ENCODE measurements at places on chromosomes 5 and 9.

DNA sequence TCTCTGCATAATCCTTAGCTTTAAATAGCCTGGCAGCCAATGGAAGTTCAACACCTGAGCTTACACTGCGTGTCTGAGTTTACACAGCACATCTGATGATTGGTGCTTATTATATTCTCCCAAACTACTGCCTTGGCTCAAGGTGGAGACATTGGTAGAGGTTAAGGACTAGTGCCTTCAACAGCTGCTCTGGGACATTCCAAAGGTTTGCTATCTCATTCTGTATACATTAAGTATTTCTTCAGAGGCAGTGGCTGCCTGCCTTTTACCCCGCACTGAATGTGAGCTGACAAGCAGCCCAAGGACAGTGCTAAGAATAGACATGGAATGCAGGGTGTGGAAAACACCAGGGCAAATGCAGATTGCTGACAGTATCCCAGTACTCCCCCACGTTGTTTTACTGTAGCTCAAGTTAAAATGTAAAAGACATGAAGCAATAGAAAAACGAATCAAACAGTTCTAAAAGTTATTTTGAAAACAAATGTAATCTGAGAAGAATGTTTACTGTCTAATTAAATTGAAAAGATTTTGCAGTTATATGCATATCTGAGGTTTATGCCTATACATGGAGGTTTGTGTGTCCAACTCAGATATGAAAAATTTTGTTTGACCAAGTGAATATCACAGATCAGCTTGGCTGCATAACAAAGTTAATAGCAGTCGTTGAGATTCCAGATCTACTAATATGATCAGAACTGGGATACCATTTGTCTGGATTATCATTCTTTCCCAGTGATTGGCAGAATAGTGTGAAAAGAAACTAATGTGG, 1.8 kb downstream of the HSPB3 start:
- DNase-seq: no peak

GRCh38 chr9:109624896-109625295, 126.8 kb upstream of the PTPN3 start:
- no peak for DNase-seq

GRCh38 chr5:8924054-8924793, 621.7 kb downstream of the SEMA5A start:
- no peak for DNase-seq

DNA sequence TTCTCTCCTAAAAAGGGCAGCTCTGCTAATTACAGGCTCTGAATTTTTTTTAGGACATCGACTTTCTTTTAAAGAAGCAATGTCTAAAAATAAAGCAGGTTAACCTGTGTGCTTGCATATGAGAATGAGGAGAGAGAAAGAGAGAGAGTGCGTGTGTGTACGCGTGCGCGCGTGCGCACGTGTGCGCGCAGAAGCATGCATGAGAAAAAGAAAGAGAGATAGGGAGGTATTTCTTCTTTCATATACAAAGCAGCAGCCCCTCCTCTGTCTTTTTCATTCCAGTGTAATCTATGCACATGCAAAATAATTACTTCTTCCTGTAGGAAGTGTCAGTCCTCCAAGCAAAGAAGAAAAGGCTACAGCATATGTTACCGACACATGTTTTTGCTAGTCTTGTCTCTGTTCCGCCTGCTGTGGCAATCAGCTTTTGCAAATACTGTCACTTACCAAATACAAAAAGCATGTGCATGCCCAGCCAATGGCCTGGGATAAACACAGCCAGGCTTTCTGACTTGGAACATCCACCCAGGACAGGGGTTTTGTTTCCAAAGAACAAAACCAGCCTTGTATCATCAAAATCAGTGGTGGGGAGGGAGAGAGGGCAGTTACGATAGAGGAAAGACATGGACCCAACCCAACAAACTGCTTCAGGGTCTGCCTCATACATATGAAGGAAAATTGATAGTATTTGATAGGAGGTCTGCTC, 252.3 kb upstream of the SLC24A2 start:
- DNase-seq: no peak

DNA sequence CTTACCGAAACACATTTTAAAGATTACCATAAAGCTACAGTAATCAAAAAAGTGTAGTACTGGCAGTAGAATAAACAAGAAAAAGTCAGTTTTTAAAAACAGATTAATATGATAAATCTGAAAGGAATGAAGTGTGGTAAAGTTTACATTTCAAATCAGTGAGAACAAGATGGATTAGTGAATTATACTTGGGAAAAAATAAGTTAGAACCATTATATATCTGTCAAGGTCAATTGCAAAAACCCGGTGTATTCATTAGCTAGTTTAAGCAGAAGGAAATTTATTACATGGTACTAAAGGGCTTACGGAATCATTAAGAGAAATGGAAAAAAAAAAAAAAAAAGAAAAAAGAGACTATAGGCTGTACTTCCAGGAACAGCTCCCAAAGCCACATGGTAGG, 164.3 kb downstream of the MUSK start:
- DNase-seq: no peak

- DNase-seq: no peak
These were observed 39.8 kb upstream of the NEK6 start for GRCh38 chr9:124217836-124218437.

- no peak for DNase-seq
These were observed 5.1 kb upstream of the ORM1 start for GRCh38 chr9:114317665-114318357.

DNA sequence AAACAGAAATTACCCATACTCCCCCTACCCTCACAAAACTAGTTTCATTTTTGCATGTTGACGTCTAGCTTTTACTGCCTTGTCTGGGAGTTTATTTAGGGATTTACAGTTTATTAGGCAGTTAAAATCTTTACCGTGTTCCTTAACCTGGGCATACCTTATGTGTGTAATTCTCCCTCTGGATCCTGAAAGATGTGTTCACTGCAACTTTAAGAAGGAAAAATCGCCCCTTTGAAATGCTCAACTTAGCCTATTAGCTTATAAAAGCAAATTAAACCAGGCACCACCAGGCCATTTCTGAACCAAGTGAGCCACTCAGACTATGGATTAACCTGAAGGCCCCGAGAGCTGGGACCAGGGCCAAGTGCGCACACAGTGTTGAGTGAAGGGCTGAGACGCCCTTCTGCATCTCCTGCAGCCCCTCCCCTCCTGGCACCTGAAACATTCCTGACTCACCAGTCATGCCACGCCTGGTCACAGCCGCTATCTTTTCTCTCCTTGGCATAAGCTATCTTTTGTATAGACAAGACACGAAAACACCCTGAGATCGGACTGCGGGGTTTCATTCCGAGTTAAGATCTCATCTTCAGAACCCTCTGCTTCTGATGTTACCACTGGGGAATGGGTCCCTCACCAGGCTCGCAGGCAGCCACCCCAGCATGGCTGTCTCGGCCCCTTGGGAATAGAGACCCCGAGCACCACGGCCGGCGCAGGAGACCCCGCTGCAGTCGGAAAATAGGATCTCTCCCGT, 111.9 kb downstream of the ROR2 start:
- DNase-seq: no peak

- no peak for DNase-seq
These were observed 89.4 kb downstream of the SH3TC2 start for GRCh38 chr5:148973455-148973854.

DNA sequence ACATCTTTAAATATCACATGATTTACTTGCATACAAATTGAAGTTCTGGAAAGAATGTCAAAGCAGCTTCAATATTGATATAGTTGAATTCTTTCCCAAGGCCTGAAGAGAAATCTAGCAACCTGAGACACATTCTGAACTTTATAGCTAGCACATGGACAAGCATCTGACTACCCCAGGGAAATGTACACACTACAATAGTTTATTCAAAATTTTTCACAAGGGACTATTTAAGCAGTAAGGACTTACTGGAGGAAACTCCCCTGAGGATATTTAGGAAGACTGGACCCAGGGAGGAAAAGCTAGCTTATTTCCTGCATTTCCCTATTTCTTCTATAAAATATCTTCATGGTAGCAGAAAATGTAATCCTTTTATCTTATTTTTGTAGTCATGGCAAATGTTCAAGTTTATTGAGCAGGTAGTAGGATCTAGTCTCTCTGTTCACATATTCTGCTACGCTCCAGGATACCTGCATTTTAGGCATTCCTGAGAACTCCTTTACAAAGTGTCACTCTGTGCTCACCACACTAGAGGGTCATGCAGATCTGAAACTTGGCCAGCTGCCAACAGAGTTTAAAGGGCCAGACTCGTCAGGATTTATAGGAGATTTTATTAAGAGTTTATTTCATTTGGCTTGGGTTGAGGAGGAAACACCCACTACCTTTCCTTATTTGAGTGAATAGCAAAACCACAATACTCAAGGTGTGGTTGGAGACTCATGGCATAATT, 348.4 kb upstream of the FTMT start:
- DNase-seq: no peak

DNA sequence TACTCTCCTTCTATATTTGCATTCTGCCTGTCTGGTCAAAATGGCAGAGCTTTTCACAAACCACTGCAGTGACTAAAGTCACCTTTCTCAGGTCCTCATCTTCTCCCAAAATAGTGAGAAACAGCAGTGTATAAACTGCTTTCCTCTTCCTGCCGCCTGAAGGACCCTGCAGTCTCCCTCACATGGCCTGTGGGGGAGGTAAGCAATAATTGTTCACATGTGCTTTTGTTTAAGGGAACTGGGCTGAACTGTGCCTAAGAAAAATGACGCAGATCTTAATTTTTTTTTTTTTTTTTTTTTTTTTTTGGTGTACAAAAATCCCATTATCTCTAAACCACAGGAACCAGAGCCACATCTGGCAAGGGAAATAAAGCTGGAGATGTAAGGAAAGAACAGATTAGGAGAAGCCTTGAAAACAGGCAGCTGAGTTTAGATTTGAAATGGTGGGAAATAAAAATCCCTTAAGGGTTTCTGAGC, 131.7 kb upstream of the VLDLR start:
- no peak for DNase-seq

DNA sequence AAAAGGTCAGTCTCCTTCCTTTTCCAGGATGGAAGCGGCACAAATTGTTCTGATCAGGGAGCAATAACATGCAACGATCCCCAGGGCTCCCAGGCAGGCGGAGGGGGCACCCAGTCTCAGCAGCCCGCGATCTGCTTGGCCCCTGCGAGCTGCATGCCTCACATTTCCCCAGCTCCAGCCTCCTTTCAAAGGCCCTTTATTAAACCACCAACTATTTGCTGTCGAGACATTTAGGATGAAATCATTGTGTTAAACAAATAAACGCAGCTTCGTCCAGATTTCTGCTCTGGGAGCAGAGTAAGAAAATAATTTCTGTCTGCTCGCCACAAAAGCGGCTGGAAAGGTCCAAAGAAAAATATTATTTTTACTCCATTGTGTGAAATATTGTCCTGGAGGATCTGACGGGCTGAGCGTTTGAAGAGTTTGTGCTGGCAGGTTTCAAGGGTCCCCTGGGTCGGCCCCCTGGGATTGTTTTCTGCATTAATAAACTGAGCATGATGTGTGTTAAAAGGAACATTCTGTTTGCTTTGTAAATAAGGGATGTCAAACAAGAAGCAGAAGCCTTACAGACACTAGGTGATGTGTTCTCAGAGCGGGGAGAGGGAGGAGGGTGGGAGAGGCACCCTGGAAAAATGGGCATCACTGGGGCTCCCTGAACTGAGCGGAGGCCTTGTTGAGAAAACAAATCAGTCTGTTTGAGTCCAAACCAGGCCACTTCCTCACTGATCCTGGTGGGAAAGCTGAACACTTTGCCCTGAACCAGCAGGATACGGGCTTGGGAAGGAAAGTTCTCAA, 110.1 kb downstream of the FOXD1 start:
- DNase-seq: no peak

GRCh38 chr5:50751064-50751657, 84.7 kb downstream of the PARP8 start:
- peak; percentile 8 for DNase-seq

DNA sequence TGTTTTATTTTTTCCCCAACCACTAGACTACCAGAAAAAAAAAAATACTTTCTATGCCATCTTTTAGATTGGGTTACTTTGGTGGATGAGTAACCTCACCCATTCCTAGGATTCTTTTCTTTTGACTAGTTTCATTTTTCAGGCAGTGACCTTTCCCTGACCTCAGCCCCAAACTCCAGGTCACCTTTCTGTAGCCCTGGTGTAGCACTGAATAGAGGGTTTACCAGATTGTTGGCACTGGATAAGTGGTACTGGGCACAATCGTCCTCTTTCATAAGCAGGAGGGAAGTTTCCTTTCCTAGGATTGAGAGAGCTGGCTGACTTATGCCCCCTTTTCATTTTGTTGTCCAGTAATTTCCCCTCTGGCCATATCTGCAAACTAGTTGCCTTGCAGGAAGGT, 169.4 kb upstream of the TMEM161B start:
- no peak for DNase-seq

DNA sequence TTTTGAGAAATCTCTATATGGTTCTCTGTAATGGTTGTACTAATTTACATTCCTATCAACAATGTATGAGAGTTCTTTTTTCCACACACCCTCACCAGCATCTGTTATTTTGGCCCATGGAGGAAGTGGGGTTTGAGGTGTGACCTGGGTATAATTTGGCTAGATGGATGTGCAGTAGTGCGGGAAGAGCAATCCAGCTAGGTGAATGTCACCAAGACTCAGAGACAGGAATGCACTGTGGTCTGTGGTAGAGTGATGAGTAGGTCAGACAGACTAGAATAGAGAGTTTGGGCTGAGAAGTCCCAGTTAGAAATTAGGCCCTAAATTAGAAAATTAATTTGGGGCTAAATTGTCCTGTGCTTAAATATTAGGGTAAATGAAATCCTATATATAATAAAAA, 32.8 kb upstream of the PIP5K1B start:
- DNase-seq: no peak

GRCh38 chr5:144206141-144206540, 35.5 kb downstream of the KCTD16 start:
- no peak for DNase-seq

DNA sequence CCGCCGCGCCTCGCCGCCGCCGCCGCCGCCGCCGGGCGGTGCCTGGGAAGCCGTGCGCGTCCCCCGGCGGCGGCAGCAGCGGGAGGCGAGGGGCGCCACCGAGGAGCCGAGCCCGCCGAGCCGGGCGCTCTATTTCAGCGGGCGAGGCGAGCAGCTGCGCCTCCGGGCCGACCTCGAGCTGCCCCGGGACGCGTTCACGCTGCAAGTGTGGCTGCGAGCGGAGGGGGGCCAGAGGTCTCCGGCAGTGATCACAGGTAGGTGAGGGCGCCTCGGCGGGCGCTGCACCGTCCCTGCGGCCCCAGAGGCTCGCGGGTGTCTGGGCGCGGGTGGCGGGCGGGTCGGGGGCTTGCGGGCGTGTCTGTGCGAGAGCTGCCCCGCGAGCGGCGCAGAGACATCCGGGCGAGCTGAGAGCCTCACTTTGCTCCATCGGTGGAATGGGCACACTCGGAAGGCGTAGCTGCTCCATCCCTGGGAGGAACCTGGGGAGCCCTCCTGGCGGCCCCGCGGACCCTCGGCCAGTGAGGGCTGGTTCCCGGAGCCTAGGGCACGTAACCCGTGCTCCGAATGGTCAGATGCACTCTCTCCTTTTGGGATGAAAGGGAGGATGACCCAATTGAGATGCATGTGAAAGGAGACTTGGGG, 864 bp downstream of the PAPPA start:
- DNase-seq: no peak

- peak; percentile 56 for DNase-seq
These were observed 44.4 kb downstream of the TNFAIP8 start for GRCh38 chr5:119400245-119400644.

DNA sequence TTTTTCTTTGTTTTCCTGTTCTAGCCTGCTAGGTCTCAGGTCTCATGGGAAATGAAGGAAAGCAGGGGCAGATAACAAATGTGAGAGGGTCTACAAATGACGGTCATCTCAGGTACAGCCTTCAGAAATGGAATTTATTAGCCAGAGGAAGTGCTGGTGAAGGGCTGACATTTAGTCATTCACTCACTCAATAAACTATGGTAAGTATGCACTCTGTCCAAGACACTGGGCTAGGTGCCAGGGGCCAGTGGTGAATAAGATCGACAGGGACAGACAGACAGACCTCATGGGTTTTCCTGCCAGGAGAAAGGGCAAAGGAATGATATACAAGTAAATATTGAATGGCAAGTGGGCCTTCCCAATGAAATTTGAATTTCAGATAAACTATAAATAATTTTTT, 6.3 kb downstream of the PDE6A start:
- no peak for DNase-seq

Measured in NCI-H187 treated with DMSO at 0.1 percent for 48 hours (cell line).